ENCODE measurements at places on chromosomes 1 and 21.

- no peak for DNase-seq
Measured at GRCh38 chr21:41805038-41805437, 38.2 kb upstream of the RIPK4 start.

- no peak for DNase-seq
Measured at GRCh38 chr21:27079636-27080240, 112.8 kb upstream of the ADAMTS5 start.

DNA sequence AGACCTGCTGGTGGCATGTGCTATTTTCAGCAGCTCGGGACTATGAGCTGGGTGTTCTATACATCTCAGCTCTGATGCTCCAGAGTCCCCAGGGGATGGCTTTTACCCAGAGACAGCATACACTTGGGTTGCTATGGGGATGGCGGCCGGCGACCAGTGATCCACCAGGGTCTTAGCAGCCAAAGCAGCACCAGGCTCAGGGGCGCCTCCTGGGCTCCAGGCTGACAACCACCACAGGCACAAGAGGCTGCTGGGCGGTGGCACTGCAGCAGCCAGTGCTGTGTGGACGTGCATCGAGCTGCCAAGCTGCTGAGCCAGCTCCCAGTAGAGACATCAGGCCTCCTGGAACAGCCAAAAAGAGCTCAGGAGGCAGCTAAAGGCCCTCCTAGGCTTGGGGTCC, 37.6 kb upstream of the CLSTN1 start:
- DNase-seq, result peak; percentile 62

DNA sequence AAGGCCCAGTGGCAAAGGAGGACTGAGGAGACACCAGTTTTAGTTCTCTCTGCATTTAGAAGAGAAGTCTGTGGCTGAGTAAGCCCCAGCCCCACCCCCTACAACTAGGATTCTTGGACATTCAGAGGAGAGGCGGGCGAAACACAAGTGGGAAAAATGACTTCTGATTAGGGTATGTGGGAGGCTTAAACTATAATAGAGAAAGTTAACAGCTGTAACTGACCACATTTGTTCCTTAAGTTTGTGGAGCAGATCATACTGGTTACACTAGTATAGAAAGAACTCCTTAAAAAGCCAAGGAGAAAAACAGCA, 11.2 kb upstream of the TRIM33 start:
- no peak for DNase-seq

- DNase-seq, result no peak
Measured at GRCh38 chr1:159746666-159747065, 32.3 kb upstream of the CRP start.

DNA sequence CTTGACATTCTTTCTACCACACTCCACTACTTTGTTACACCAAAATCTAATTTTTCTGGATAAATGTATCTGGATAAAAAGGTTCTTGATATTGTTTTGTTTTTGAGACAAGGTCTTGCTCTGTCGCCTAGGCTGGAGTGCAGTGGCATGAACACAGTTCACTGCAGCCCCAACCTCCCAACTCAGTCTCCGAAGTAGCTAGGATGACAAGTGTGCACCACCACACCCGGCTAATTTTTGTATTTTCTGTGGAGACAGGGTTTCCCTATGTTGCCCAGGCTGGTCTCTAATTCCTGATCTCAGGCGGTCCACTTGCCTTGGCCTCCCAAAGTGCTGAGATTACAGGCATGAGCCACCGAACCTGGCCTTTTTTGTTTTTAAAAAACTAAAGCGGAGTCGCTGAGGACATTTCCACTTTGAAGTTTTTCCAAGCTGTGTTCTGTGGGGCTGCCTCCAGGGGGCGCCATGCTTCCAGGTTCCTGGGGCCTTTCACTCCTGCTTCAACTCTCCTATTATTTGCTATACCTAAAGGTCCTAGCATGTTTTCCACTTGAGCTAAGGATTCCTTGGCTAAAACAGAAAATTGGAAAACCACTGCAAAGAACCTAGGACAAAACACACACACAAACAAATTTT, 14.1 kb upstream of the NCMAP start:
- no peak for DNase-seq

GRCh38 chr1:40241362-40241761, 6.4 kb upstream of the TMCO2 start:
- no peak for DNase-seq

GRCh38 chr1:53792806-53793205, 45.3 kb downstream of the NDC1 start:
- DNase-seq, result no peak

- DNase-seq, result no peak
Measured at GRCh38 chr1:213876531-213876930, 111.2 kb upstream of the PROX1 start.

- no peak for DNase-seq
Measured at GRCh38 chr21:46243325-46243724, 14.8 kb upstream of the LSS start.

- DNase-seq, result no peak
Measured at GRCh38 chr1:91499904-91500755, 521 bp upstream of the CDC7 start.

DNA sequence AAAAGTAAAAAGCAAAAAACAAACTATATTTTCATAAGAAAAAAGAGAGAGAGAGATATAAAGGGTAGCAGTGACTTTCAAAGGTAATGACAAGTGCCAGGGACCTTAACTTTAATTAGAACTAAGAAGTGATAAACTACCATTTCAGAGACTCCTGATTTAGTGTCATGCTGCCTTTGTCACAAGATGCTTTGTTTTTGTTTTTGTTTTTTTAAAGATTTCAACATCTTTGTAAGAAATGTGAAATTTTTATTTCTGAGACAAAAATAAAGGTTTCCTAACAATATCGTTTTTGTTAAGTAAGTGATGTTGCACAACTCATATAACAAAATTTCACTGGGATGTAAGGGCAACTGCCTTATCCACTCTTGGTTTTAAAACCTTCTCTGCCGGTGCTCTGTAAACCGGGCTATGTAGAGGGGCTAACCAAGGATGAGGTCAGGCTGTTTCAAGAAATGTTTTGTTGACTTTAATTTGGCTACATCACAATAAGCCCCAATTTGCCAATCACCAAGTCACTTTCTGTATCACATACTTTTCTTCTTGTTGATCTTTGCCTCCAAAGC, 35.2 kb upstream of the SYT2 start:
- DNase-seq, result no peak

DNA sequence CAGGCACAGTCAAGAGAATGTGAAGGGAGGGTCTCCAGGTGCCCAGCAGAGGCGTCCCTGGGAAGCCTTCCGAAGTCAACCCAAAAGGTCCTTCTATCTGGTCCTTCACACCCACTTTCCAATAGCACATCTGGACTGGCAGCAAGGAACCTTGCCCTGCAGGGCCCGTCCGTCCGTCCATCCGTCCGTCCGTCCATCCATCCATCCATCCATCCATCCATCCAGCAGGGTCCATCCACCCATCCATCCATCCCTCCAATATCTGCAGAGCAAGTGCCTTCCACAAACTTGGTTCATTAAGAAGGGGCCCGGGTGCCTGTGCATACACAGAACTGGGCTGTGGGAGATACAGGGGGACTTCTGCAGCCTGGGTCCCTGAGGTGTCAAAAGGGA, 31.6 kb downstream of the SLC45A1 start:
- no peak for DNase-seq

GRCh38 chr1:167905182-167905581, 8.8 kb downstream of the ADCY10 start:
- DNase-seq, result no peak

GRCh38 chr1:187949567-187949966, 1120.8 kb downstream of the PLA2G4A start:
- no peak for DNase-seq

DNA sequence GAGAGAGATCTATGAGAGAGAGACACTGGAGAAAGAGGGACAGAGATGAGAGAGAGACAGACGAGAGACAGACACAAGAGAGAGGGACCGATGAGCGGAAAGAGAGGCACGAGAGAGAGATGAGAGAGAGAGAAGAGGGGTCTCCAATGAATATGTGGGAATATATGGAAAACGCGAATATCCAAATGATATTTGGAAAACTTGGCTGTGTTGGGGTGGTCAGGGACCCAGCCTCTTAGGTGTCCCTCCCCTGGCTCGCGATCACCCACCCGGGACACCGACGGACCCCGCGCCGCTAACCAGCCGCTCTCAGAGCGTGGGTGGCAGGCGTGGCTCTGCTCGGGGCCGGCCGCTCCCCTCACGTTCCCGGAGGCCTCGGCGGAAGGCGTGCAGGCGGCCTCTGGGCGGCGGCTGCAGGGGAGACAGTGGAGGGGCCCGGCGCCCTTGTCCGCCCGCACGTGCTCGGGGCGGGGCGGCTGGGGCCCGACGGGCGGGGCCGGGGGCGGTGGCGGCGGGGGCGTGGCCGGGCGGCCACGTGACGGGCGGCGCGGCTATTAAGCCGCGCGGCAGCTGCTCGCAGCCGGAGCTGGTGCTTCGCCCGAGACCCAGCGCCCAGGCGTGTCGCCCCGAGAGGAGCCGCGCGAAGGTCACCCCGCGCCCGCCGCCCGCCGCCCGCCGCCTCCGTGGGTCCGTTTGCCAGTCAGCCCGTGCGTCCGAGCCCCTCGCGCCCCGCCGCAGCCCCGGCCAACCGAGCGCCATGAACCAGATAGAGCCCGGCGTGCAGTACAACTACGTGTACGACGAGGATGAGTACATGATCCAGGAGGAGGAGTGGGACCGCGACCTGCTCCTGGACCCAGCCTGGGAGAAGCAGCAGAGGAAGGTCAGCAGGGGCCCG, at the start of gene ACTN2:
TSS of gene ACTN2 (plus strand) at position 583 of the 898 bp plus-strand sequence. CDS start at position 758, 175 bp downstream.
- peak; percentile 74 for DNase-seq

DNA sequence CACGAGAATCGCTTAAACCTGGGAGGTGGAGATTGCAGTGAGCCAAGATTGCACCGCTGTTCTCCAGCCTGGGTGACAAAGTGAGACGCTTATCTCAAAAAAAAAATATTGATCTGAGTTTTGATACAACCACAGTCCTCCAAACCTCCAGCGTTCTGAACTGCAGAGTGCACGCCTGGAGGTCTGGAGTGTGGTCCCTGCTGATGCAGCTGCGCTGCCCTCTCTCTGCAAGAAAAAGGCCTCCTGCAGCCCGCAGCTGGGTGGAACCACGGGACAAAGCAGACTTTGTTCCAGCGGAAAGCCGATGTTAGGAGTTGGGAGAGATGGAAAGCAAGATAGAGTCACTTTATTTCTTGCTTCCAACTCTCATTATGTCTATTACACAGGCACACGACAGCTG, 144.9 kb upstream of the SOD1 start:
- no peak for DNase-seq

DNA sequence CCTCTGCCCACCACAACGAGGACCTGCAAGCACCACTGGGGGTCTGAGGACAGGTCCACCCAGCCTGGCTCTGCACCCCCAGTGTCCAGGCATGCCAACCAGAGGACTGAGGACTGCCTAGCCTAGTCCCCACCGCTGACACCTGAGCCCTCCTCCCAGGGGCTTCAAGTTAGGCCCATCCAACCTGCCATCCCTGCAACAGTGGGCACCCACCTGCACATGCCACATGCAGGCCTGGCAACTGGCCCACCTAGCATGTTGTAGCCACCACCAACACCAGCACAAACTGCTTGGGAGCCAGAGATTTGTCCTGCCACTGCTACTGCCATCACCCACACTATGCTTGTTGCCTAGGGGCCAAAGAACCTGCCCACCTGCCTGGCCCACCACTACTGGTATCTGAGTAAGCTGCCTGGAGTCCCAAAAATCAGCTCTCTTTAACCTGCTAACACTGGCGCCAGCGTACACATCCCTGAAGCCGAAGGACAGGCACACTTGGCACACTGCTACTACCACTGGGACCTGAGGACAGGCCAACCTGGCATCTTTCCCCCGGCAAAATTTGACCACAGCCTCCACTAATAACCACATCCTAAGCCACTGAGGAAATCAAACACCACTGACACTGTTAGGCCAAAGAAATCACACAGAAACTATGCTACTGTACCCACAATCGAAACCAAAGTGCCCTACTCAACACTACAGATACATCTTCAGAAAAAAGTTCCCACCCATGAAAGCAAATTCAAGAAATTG, 61.5 kb downstream of the PSMG1 start:
- DNase-seq, result no peak

DNA sequence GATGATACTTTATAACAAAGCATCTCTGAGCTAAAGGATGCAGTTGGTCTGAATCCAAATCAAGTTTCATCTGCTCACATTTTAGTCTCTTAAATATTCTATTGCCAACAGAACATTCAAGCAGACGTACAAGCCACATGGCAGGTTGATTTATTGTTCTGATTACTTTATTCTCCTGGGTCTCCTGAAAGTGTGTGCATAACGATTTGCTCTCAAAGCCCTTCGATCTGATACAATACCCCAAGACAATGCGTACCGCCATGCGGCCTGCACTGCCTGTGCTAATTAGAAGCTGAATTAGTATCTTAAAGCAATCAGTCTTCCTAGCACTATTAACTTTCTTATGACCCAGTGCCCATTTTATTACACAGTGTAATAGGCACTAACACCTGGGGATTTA, 56.9 kb downstream of the FHAD1 start:
- DNase-seq, result peak; percentile 20

GRCh38 chr1:96355521-96355920, 366.1 kb upstream of the PTBP2 start:
- no peak for DNase-seq

DNA sequence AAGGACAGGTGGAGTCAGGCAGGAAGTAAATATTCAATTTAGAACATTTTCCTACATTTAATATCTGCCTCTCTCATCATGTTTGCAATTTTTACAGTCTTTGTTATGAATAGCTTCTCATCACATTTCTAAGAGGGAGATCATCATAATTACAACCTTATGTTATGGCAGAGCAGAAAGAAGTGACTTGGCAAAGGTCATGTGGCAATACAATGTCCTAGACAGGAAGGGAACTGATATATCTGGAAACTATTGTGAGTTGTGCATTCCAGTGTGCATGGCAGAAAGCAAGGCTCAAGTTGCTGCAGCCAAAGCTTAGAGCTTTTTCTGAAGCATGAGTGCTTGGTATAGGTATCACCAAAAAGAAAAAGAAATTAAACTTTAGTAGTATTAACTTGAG, 43.8 kb upstream of the PRRX1 start:
- DNase-seq, result no peak

- no peak for DNase-seq
Measured at GRCh38 chr1:190747704-190748103, 270.0 kb upstream of the BRINP3 start.

GRCh38 chr21:42113926-42114409, 42.9 kb downstream of the UMODL1 start:
- DNase-seq, result no peak

GRCh38 chr1:2606396-2606880, 19.9 kb downstream of the PRXL2B start:
- DNase-seq, result no peak

- no peak for DNase-seq
Measured at GRCh38 chr1:46605232-46605631, 1.2 kb upstream of the MKNK1 start.

DNA sequence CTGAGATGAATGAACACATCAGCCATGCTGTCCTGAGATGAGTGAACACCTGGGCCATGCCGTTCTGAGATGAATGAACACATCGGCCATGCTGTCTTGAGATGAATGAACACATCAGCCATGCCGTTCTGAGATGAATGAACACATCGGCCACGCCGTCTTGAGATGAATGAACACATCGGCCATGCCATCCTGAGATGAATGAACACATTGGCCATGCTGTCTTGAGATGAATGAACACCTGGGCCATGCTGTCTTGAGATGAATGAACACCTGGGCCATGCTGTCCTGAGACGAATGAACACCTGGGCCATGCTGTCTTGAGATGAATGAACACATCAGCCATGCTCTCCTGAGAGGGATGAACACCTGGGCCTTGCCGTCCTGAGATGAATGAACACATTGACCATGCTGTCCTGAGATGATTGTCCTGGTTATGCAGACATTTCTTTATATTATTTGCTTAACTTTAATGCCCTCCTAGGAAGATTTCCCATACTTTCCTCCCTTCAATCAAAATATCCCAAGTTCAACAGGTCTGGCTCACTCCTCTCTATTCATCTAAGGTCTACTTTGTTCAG, 48.6 kb upstream of the COL6A1 start:
- no peak for DNase-seq
